KBM-7 (cell line): ENCODE measurements at places on chromosomes 6 and 20.

DNA sequence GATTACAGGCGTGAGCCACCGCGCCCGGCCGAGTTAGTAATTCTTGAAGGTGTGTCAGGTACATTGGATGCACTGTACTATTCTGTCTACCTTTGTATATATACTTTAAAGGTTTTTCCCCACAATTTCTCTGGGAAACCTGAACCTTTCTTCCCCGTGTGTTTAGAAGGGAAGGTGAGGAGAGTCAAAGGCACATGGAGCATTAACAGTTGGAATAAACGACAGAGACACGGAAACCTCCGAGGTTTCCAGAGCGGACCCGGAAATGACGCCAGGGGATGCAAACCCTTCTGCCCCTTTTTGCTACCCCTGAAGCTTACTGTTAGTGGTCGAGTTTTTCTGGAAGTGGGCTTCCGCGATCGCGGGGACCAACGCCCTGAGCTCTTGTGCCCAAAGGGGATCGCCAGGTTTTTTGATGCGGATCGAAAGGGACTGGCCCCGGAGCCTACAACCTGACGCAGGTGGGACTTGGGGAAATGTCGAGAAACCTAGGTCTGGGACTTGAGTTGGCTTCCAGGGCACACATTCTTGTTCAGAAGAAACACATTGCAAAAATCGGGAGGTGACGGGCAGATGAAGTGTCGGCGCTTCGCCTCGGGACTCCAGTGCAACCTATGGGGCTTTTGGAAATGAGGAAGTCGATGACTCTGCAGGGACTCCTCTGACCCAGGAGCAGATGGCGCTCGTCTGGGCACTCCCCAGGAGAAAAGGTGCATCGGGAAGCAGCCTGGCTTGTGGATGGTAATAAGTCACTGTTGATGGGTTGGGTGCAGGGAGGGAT is 218.2 kb downstream of the OR2B2 start:
- DNase-seq, result peak; percentile 47

- DNase-seq, result no peak
Measured at GRCh38 chr20:32626859-32627636, 41.9 kb upstream of the NOL4L start.

GRCh38 chr20:11437611-11438380 is 479.9 kb upstream of the BTBD3 start:
- DNase-seq, result no peak

- no peak for DNase-seq
Measured at GRCh38 chr6:16929809-16930208, 168.5 kb upstream of the ATXN1 start.

DNA sequence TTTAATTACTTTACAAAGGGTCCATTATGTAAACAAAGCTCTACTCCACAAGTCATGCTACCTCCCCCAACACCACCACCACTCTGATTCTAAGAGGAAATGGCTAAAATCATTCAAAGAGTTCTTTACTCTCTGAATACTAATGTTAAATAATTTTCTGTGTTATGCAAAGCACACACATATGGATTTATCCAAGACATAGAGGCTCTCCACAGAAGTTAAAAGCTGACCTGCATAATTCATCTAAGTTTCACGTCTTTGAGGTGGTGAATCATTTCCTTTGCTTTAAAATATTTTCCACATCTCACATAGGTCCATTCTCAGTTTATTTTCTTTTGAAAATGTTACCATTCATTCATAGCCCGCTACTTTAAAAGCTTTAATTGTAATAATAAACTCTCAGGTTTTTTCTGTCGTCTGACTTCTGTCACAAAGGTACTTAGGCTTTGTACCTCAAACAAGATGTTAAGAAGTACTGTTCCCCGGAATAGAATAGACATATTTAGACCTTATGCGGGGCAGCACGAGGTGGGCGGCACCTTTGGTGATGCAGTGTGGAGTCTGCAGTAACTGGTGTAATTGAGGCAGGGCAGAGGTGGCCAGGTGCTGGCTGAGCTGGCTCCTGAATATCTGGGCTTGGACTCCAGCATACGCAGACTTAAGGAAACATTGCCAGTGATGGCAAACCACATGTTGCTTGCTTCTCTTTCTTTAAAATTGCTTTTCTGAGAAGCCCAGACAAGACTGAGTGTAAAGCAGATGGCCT is 55.8 kb downstream of the KIF6 start:
- DNase-seq, result no peak

DNA sequence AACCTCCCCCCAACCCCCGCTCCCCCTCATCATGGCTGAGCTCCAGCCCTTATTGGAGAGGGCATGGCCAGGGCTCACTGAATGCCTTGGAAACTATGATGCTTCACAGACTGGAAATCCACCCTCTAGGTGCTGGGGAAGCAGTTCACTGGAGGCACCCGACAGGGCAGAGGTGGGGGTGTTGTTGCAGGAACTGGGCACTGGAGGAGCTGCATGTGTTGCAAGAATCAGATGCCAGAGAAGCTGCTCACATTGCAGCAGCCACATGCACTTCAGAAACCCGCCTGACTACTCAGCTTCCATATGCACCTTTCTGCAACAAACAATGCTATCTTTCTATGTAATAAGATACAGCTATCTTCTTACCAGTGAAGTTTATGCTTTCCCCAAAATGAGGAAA is 7.9 kb upstream of the TBPL1 start:
- no peak for DNase-seq

DNA sequence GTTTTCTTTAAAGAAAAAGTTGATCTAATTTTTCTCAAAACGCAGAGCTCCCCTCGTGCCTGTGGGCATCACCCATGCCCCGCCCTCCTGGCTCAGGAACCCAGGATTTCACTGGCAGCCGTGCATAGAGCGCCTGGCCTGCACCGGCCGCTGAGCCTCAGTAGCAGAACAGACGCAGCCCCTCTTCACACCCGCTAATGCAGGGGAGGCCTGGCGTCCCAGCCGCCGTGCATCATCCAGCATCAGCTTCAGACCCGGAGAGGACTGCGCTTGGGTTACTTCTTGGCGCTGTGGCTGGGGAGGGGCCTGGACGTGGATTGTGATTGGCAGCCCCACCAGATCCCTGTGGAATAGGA is 18.1 kb downstream of the RBM38 start:
- DNase-seq, result no peak

GRCh38 chr6:128491100-128491581 is 29.3 kb downstream of the PTPRK start:
- DNase-seq, result no peak

GRCh38 chr20:4894981-4895381 is 106.3 kb downstream of the SLC23A2 start:
- peak; percentile 38 for DNase-seq

DNA sequence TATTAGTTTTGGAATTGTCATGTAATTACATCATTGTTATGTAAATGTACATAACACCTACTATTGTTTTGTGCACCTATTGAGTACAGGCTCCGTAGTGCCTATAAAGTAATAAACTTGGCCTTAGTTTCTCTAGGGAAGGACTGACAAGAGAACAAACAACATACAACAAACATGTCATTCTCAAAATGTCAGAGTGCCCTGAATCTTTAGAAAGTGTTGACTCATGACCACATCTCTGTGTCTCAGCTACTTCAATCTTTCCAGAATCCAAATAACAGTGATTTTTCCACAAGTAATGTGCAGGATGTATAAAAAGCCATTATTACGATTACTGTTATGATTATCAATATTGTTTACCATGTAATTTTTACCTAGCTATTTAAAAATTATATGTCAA is 17.2 kb downstream of the LAMP5 start:
- no peak for DNase-seq

GRCh38 chr6:147132889-147133288 is 71.3 kb upstream of the STXBP5 start:
- DNase-seq, result no peak

DNA sequence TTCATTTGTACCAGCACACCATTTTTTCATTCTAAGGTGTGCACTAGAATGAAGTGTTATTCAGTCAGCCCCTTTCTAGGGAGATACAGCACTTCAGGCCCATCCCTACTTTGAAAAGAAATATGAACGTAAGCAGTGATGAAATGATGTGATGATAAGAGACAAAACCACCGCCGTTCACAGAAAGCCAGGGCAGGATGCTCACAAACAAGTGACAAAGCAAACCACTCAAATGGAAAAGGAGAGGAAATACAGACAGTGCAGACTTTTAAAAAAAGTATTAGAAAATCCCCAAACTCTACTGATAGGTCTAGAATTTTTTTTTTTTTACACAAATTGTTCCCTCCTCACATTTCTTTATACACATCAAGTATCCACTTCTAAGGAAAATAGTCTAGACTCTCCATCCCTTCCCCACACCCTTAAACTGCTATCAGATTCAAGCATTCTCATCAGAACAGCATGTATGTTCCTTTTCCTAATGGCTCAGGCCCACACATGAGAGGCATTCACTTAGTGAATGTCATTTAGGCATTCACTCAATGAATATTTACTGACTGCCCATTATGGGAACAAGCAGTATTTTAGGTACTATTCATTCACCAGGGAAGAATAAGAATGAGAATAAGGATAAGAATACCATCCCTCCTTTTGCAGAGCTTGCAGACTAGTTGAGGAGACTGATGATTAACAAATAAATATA is 243.5 kb downstream of the GMPR start:
- no peak for DNase-seq

- DNase-seq, result no peak
Measured at GRCh38 chr20:23122796-23123655, 36.9 kb upstream of the CD93 start.

DNA sequence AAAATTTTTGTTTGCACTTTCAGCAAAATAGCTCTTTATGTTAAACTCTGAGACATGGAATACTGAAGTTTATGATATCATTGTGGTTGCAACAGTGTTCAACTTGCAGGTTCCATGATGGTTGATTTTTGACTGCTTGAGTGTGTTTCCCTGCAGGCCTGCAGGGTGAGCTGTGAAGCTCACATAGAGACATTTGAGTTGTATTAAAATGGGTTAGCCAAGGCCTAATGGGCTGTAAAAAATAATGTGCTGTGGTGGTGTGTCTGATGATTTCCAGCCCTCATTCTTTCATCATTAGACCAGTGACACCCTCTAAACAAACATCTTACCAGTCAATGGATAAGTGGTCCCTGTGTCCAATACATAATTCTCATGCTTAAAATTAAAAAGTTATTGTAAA is 321.4 kb downstream of the FARS2 start:
- DNase-seq, result no peak

DNA sequence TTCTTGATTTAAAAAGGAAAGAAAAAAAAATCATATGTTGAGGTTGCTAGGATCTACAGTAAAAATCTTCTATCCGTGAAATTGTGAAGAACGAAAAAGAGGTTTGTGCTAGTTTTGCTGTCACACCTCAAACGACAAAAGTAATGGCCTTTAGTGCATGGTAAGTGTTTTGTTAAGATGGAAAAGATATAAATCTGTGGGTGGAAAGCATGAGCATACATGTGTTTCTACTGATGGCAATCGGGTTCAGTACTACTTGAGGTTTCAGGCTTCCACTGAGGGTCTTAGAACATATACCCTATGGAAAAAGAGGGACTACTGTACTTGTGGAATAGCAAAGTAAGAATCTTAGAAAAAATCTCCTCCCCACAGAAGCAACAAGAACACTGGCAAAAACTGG is 58.0 kb downstream of the AHI1 start:
- no peak for DNase-seq

DNA sequence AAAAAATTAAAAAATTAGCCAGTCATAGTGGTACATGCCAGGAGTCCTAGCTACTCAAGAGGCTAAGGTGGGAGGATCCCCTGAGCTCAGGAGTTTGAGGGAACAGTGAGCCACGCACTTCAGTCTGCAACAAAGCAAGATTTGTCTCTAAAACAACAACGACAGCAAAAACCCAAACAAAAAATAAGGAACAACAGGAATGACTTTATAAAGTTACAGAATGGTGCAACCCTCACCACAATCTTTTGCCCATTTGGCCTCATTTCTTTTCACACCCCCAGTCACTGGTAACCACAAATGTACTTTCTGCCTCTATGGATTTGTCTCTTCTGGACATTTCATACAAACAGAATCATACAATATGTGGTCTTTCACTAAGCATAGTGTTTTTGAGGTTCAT is 16.7 kb upstream of the ZFAND3 start:
- peak; percentile 19 for DNase-seq

GRCh38 chr6:163254341-163254835 is 160.1 kb upstream of the QKI start:
- no peak for DNase-seq

DNA sequence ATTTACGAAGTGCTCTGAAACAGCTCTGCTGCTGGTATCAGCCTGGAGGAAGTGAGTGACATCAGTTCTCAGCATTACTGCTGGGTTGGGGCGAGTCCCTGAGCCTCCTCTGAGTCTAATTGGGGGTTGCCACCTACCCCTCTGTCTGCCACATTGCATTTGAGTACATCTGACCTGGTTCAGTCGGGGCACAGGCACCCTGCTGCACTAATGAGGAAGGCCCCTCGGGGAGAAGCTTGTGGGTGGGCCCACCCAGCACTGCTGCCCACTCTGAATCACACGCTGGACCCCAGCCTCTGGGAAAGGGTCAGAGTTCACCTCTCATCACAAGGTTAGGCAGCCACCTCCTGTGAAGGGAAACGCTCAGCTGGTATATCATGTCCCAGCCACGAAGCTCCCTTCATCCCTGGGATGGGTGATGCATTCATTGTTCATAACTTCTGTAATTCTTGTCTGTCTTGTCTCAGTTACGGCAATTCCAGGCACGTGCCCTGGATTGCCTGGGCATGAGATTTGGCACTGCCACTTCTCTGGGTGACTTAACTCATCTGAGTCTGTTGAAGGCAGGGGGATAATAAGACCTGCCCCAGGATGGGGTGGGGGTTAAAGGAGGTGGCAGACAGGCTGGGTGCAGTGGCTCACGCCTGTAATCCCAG is 13.3 kb downstream of the DNMT3B start:
- DNase-seq, result peak; percentile 19

GRCh38 chr20:13017235-13017634 is 8.5 kb downstream of the SPTLC3 start:
- DNase-seq, result no peak

DNA sequence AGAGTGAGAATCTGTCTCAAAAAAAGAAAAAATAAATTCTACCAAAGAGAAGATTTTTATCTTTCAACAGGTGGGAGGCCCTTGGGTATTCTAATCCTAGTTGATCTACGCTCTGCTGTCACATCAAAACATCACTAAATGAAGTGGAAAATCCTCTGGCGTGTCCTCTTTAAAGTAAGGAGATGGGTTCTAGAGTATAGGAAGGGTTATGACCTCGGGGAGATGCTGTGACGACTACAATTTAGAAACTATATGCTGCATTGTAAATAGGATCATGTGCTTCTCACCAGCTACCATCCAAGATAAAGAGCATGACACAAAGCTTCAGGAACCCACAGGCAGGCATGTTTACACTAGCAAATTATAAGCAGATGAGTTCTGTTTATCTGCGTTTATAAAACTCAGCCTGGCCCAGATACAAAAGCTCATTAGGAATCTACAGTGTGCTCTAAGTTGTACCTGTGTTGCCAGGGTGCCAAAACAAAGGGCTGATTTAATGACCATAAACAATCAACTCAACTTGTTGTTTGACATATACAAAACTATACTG is 197.1 kb upstream of the PLN start:
- no peak for DNase-seq

DNA sequence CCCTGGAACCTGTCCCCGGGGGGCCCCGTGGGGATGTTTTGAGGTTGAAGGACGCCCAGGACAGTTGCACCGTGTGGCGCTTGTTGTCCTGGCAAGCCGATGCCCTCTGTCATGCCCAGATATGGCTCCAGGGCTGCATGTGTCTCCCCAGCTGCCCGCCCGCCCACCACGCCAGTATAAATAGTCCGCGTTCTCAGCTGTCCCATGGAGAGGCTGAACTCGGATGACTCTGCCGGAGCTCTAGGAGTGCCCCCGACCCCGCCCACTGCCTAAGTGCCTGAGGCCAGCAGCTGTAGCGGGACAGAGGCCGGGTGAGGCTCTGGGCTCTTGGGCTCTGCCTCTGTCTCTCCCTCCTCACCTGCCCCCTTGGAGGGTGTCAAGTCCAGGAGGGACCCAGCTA is 83.0 kb upstream of the GATA5 start:
- no peak for DNase-seq

GRCh38 chr20:57899554-57899953 is 189.7 kb upstream of the PMEPA1 start:
- no peak for DNase-seq
